GM06990 (cell line): ENCODE measurements at places on chromosomes 6 and 20.
A peak's percentile ranks its signal among the peaks of the same experiment; 100 is the strongest.

DNA sequence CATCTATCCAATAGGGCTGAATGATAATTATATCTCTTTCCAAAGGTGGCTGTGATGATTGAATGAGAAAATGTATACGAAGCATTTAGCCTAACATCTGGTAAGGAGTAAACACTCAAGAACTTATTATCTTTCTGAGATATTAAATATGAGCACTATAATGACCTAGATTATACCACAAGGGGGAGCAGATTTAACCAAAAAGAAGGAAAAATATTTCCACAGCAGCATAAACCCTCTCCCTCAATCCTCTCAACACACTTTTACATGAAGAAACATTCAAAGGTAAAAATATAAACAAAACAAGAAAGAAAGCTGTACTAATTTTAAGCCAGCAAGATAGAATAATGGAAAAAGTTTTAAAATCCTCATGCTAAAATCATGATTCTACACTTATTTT, 68.4 kb downstream of the SHPRH start:
- no peak for DNase-seq

- DNase-seq = no peak
Measured at GRCh38 chr6:422433-423054, 31.0 kb downstream of the IRF4 start.

DNA sequence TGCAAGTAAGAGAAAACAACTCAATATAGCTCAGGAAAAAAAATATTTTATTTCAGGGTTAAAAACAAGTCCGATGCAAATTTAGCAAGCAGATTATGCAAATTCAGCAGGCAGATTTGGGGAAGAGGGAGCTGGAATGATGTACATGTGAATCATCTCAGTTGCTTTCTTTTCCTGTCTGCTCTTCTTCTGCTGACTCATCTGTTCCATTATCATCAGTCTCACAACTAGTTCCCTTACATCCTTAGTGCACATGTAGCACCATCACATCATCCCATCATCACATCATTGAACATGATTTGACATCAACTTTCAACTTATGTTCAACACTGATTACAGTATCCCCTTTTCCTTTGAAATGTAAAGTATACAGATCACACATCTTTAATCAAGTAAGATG, 11.5 kb upstream of the DEFB113 start:
- DNase-seq = peak; percentile 41

DNA sequence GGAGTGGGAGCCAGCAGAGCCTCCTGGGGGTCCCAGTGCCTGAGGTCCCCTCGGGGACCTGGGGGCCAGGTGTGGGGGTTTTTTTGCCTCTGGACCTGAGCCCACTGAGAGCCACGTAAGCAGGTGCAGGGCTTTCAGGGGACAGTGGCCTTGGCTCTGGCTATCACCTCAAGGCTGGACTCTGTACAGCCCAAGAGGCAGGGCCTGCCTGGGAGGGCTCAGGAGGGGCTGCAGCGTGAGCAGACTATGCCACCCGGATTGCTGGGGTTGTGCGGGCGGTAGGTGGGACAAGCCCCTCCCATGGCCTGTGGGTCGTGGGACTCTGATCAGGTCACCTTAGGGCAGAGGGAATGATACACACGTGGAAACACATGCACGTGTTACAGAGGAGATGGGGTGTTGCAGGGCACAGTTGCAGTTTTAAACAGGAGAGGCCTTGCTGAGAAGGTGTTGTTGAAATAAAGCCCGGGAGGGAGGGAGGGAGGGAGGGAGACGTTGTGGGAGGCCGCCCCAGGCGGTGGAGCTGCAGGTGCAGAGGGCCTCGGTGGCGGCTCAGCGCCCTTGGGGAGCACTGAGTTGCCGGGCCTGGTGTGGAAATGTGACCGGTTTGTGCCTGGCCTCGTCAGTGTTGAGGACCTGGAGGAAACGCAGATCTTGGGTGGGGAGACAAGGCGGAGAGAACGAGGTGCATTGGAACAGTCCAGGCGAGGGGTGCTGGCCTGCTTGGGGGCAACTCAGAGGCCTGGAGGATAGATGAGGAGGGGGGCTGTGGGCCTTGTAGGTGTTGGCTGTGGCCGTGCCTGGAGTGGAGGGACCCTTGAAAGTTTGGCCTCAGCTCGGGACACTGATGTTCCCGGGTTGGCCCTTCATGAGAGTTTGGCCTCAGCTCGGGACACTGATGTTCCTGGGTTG, 2.3 kb downstream of the TCEA2 start:
- no peak for DNase-seq

DNA sequence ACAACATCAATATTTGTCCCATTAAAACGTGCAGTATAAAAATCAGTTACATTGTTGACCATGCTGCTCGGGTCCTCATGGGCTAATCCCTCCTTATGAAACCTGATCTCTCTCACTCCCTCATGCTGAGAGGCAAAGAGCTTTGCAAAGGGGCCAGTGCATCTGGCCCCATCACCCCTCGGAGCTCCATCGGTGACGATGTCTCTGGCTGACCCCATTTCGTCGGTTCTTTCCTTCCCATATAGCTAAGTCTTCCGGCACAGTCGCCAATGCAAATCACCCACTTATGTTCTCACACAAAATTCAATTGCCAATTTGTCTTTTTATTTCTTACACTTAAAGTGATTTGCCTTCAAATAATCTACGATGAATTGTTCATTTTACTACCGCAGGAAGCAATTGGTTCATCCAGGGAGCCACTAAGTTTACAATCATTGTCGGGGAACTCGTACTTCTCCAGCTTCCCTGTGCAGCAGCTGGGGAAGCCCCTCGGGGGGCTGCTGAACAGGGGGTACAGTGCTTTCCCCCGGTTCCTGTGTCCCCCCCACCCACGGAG, 199.8 kb upstream of the CDH4 start:
- no peak for DNase-seq

- DNase-seq = no peak
Measured at GRCh38 chr6:43679057-43679456, 8.5 kb downstream of the MRPS18A start.

- no peak for DNase-seq
Measured at GRCh38 chr6:18527836-18528743, 140.9 kb downstream of the RNF144B start.

GRCh38 chr6:39386487-39386886, 64.0 kb upstream of the KCNK16 start:
- DNase-seq = no peak

DNA sequence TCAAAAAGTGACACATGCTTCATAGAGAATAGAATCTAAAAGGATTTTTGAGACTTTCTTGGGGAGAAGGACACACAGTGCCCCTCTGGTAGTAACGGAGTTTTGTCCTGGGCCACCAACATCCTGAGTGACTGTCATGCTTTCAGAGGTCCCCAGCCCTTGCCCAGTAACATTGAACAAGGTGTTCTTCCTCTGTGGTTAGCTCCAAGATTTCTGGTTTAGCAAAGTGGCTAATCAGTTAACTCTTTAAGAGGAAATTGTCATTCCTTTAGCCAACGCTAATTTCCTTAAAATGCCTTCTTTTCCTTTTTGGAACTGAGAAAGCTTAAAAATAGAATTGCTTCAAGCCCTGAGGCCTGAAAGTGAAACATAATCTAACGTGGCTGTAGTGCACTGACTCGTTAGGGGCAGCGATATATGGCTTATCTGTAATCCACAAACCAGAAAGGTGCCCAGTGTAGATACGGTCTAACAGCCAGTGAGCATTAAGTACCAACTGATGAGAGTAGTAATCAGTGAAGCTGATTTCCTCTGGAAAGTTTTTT, 7.8 kb downstream of the E2F3 start:
- peak; percentile 41 for DNase-seq

GRCh38 chr6:166387642-166388289, 5.0 kb upstream of the MPC1 start:
- DNase-seq = no peak

DNA sequence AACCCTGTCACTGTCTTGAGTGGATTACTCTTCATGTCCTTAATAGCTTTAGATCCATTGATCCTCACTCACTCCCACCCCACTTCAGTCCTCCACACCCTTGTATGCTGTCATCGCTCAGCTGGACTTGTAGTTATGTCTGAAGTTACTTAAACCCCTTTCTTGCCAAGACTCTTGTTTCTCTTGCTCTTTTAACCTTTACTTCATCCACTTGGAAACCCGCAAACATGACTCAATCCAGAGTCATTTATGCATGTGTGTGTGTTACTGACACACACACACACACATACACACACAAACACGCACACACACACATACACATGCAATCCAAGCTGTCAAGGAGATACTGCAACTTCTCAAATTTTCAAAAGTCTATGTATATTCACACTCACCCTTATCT, 341.8 kb downstream of the SYNE1 start:
- DNase-seq = no peak

DNA sequence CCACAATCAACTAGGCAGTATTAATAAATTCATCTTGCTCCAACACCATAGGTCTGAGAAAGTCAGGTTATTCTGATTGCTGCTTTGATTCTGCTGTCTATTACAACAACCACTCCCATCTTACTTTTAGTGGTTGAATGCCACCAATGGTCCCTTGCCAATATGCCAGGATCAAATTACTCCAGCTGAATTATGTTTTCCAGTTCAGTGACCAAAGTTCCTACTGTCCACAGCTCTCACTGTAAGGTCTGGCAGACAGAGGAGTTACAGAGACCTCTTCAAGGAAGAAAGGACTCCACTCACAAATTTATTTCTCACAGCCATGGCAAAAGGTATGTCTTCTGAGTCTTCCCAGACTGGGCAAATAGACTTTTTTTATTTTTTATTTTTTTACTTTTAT, 557.0 kb downstream of the HAO1 start:
- DNase-seq = no peak

- no peak for DNase-seq
Measured at GRCh38 chr6:112231594-112232060, 22.7 kb downstream of the LAMA4 start.

GRCh38 chr20:14384416-14385175, 47.2 kb upstream of the FLRT3 start:
- DNase-seq = no peak

DNA sequence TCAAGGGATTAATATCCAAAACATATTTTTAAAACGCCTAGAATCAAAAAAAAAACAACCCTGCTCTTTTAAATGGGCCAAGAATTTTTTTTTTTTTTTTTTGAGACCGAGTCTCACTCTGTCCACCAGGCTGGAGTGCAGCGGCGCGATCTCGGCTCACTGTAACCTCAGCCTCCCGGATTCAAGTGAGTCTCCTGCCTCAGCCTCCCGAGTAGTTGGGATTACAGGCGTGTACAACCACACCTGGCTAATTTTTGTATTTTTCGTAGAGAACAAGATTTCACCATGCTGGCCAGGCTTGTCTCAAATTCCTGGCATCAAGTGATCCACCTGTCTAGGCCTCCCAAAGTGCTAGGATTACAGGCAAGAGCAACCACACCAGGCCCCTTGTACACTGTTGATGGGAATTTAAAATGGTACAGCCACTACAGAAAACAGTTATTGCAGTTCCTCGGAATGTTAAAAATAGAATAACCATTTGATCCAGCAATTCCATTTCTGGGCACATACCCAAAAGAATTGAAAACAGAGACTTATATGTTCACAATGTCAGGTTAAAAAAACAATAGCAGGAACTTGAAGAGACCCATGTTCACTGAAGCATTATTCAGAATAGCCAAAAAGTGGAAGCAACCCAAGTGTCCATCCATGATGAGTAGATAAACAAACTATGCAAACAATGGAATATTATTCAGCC, 3.1 kb upstream of the MYL9 start:
- DNase-seq = no peak

DNA sequence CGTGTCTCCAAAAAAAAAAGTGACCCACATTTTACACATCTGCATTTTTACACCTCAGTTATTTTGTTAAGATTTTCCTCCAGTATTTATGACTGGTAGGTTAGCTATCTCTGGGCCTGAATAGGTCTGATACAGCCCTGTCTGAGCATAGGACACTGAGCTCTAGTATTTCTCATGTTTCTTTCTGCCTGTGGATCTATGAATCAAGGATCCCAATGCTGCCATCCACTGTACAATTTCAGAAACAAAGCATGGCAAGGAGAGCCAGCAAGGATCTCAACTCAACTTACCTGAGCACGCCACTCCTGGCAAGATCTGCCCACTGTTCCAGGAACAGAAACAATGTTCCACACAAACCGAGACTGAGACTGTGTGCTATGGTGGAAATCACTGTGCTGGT, 36.4 kb upstream of the ENPP5 start:
- DNase-seq = no peak

GRCh38 chr6:149988550-149989346, 25.0 kb downstream of the ULBP1 start:
- no peak for DNase-seq

DNA sequence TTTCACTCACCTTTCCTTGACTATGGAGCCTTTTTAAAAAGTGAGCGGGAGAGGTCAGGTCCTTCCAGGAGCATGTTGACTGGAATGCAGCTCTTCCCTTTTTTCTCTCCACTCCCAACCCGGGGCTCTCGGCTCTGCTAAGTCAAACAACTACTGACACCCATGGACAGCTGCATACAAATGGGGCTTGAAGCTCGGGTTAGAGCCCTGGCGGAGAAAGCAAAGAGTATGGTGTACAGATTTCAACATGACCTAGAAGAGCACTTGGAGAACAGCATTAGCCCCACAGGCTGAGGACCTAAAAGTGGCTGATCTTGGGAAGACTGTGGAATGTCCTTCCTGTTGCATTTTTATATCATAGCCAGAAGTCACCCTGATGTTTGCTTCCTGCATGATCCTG, 162.0 kb upstream of the STMND1 start:
- DNase-seq = no peak

DNA sequence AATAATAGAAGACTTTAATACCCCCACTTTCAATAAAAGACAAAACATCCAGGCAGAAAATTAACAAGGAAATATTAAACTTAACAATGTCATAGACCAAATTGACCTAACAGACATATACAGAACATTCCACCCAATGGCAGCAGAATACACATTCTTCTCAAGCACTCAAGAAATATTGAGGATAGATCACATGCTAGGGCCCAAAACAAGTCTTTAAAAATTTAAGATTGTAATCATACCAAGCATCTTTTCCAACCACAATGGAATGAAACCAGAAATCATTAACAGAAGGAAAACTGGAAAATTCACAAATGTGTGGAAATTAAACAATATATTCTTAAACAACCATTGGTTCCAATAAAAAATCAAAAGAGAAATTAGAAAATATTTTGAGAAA, 161.0 kb downstream of the COL12A1 start:
- DNase-seq = no peak

DNA sequence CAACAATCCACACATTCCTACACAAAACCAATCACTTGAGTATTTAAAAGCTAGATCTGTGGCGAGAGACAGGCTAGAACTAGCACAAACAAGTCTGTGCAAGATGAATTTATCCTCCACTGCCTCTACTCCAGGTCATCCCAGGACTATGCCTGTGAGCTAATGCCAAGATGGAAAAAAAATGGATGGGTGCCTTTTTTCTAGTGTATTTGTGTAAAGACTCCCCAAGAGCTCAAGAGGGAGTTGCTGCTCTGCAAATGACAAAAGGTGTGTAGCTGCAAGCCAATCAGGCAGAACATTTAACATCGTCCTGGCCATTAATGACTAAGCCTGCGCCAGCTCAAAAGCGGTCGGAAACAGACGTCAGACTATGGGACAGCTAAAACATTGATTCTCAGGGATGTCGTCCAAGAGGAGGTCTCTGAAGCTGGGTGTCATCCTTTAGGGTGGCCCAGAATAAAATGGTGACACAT, 21.9 kb downstream of the ATXN1 start:
- DNase-seq = no peak
